ENCODE measurements at places on chromosomes 11 and 22.
A peak's percentile ranks its signal among the peaks of the same experiment; 100 is the strongest.

DNA sequence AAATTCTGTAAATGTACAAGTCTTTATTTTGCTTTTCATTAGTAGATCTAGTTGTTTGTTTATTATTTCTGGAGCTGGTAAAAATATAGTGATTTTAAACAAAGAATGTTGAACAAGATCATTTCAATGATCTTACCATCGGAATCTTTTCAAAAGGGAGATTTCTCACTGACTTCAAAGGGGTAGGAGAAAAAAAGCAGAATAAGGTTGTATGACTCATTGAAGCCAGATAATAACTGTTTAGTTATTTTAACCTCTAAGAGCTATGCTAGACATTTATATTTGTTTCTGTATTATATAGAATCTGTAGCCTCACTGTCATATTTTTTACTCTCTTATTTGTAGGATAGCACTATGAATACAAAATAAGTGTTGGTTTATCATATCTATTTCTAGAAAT lies 8.1 kb upstream of the PDE3B start:
- DNase-seq: no peak

GRCh38 chr22:37419969-37420685 lies 7.2 kb downstream of the ELFN2 start:
- DNase-seq: no peak

- DNase-seq: no peak
Observed at GRCh38 chr11:72114570-72114969, 2.1 kb upstream of the ANAPC15 start.

DNA sequence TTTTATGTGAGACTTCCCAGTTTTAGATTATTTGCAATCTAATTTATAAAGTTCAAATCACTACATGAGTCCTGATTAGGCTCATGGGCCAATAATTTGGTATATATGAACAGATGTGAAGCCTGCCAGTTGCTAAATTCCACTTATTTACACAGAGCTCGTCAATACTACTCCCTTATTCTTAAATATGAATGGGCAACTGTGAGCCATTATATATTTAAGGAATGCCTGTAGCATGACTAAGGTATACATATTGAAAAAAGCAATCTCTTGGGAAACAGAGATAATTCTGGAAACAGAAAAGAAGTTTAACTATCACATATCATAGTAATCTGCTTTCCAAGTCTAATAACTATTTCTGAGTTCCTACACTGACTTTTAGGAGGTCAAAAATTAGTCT lies 27.0 kb downstream of the RBMXL2 start:
- no peak for DNase-seq

DNA sequence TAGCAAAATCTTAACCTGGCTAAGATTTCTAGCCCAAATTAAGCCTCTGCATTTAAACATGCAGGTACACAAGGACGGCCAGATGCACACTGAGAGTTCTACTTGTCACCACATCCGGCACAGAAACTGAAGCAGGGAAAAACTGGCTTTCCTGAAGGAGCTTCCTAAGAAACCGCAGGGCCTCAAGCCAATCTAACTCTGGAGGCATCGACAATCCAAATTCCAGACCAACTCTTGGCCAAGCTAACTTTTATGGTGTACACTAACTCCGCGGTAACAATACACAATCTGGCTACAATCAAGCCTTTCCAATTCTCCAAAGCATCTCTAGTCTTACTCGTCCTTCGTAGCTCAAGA lies 1.2 kb downstream of the MSANTD2 start:
- DNase-seq: no peak

DNA sequence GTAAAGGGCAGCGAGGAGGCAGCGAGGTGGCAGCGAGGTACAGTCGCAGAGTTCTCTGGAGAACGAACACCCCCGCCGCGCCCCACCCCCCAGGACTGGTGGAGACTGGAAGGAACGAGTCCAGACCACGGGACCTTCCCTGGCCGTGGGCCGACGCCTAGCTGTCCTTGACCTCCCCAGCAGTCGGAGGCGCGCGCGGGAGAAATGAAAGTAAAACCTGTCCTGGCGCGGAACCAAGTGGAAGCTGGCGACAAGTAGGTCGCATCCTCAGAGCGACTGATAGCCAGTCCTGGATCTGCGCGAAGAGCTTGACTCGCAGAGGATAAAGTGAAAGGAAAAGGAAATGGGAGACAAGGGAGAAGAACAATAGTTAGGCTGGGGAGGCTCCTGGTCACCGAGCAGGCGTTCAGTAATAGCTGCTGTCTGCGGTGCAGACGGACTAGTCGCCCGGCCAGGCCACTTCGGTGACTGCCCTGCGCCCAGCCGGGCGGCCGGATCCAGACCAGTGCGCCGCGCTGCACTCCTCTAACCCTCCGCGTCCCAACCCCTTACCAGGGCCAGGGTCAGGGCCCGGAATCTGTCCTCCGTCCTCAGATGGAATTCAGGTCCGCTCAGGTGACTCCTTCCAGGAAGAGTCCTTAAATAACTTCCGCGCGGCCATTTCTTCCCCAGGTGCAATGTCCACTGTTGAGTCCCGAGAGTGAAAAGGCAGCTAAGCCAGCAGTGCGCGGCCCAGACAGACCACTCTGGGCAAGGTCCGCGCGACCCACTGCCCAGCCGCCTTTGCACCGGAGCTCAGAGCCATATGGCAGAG lies 1.9 kb upstream of the ADM start:
- DNase-seq: peak; percentile 88

DNA sequence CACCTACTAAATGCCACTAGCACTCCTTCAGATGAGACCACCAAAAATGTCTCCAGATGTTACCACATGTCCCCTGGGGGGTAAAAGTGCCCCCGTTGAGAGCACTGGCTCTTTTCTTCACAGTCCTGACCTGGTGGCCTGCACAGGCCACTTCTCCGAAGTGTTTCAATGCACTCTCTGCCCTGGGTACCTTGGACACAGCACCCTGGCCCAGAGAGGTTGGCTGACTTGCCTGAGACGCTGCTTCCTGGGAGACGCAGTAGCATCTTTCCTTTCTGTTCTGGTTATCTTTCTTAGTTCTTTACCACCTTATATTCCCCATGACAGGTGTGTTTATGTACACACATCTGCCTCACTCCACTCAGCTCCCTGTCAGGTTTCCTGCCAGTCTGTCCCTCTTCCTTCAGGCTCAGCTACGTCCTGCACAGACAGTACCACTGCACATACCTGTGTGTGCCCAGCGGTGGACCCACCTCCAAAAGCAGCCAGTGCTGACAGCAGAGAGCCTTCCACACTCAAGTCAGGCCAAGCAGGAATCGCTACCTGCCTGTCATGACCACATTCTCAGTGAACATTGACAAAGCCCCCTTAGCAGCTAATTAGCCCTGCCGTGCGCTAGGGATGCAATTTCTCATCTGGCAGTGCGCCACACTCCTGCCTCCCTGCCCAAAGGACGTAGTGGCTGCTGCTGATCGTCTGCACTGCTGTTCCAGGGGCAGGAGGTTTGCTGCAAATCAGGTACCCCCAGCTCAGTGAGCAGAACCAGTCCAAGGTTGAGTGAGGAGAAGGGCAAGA lies 39.0 kb downstream of the FAM83F start:
- no peak for DNase-seq

DNA sequence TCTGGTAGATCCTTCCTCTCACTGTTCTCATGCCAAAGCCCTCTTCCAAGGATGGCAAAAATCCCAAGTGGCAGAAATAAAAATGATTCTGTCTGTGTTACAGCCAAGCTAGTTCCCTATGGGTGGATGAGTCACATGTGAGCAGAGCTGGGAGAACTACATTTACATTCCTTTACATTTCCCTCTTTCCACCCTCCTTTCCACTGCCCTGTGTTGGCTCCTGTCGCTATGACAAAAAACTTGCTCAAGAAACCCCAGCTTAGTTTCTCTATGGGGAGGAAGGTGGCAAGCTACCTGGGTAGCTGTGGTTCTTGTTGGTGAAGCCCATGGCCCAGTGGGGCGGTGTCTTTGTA lies 10.2 kb upstream of the DDB2 start:
- no peak for DNase-seq

DNA sequence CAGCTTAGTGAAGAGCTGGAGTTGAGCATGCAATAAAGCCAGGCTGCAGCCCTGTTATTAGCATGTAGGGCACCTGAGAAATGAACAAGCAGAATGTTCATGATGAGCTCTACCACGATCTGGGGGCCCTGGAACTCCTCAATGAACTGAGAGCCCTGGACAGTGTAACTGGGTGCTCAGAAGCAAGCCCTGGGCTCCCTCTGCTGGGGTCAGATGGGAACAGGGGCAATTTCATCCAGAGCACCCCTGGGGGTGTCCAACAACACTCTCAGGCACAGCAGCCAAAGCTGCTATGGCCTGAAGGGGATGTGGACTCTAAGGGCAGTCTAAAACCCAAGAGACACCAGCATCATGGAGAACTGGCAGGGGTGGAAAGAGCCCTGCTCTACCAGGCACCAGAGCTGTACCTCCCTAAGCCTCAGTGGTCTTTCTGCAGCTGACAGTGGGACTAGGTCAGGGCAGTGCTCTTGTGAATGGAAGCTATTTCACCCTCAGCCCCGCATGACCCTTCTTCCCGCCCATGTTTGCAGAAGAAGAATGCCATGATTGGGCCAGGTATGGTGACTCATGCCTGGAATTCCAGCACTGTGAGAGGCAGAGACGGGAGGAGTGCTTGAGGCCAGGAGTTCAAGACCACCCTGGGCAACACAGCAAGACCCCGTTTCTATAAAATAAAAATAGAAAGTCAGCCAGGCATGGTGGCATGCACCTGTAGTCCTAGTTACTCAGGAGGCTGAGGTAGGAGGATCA lies 28.9 kb downstream of the THOC5 start:
- peak; percentile 50 for DNase-seq

GRCh38 chr22:21068681-21069276 lies 23.0 kb downstream of the LRRC74B start:
- DNase-seq: no peak

DNA sequence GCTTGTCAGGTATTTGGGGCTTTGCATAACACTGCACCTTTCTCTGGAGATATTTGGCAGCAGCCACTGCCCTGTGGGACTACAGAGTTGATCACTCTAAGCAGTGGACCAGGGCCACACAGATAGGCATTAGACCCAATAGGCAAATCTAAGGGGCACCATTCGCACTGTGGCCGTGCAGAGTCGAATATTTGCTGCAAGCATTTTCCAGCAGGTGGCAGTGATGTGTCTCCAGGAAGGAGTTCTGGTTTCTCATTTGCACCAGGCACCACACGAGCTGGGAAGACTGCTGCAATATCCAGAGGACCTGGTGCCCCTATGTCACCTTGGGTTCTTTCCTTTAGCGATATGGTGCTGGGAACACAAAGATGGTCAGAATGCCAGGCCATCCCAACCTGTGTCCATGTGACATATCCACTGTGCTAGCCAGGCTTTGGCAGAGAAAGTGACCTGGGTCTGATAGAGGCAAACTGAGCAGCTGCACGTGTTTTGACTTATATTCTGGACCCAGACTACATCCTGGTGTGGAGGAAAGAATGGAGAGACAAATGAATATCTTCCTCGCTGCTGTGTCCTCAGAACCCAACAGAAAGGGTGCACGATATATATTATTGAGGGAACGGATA lies 318.7 kb downstream of the BUD13 start:
- DNase-seq: peak; percentile 56

GRCh38 chr22:36192542-36192941 lies 9.1 kb downstream of the APOL4 start:
- no peak for DNase-seq

DNA sequence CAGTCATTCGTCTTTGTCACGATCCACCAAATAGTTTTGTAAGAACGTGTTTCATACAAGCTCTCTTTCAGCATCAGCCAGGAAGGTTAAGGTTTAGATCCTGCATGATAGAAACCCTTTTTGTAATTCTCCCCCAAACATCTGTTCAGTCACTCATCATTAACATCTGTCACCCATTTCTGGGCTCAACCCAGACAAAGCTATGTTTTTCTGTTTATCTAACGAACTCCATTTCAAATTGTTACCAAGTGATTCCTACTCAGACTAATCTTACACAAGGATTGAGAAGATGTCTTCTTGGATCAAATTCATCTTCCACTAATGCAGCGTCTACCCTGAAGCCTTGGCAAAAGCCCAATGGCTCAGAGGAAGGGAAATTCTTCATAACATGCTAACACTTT lies 58.8 kb downstream of the FZD4 start:
- no peak for DNase-seq

GRCh38 chr11:69511358-69512055 lies 30.0 kb downstream of the LINC01488 start:
- DNase-seq: no peak

DNA sequence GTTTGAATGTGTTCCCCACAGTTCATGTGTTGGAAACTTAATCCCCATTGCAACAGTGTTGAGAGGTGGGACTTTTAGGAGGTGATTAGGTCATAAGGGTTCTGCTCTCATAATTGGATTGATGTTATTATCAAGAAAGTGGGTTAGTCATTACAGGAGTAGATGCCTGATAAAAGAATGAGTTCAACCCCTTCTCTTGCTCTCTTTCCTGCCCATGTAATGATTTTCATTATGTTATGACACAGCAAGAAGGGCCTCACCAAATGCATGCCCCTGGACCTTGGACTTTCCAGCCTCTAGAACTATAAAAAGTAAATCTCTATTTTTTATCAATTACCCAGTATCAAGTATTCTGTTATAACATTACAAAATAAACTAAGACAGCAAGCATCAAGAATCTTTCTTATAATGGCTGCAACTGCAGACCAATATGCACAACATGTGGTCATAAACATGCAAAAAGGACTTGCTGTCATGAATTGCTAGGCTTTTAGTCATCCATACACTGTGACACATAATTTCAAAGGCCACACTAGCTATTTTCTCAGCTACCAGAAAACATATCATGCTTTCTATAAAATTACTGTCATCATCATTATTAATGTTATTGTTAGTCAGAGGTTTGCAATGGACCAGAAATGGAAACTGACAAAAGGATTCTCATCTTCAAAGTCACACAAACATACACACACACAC lies 99.9 kb upstream of the GUCY1A2 start:
- DNase-seq: no peak

DNA sequence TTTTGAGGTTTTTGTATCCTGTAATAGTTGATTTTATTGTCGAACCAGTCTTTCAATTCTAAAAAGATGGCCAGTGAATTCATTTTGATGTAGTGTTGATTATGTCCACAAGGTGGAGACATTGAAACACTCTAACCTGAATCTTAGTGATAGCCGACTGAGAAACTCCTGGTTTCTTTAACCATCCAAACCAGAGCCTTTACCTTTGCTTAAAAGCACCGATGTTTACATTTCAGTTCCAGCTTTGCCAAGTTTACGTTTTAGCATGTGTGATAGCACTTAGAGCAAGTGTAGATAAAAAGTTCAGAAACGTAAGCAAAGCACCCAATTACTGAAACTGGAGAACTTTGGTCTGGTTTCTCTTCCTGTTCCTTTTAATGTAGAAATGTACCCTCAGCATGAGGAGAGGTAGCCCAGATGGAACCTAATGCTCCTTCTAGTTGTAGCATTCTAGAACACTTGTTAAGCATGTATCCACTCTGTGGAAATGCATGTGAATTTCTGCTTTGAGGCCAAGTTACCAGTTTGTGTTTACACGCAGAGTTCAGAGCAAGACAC lies 208.6 kb downstream of the DBX1 start:
- DNase-seq: peak; percentile 61

GRCh38 chr11:67571443-67571842 lies 12.2 kb upstream of the GSTP1 start:
- no peak for DNase-seq

- no peak for DNase-seq
Observed at GRCh38 chr11:91100427-91100826, 877.6 kb upstream of the CHORDC1 start.

GRCh38 chr22:23673826-23674690 lies 16.8 kb upstream of the RGL4 start:
- no peak for DNase-seq
